ENCODE measurements at places on chromosomes 7 and 10. TPM values are rescaled to one million over a fixed set of nuclear protein-coding genes. Genes with fewer than 3 reads are reported as not detected.

DPYSL4 gene
- 0.94 TPM for total RNA-seq

DNA sequence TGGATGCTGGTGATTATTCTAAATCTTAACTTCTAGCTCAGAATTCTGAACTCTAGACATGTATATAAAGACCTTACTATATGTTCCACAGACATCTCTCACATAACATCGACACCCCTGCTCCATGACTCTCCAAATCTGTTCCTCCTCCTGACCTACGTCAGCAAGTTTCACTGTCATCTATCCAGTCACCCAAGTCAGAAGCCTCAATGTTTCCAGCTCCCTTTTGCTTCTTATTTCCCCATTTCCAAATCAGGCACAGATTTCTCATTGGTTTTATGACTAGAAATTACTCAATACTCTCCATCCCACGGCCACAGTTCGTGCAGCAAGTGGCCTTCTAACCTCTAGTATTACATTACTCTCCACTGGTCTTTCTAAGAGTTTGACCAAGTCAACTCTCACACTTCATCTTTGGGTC, 28.5 kb downstream of the EPC1 start:
- DNase-seq, result peak; percentile 43

GRCh38 chr7:158951725-158952124, 95.4 kb downstream of the DYNC2I1 start:
- no peak for DNase-seq

DNA sequence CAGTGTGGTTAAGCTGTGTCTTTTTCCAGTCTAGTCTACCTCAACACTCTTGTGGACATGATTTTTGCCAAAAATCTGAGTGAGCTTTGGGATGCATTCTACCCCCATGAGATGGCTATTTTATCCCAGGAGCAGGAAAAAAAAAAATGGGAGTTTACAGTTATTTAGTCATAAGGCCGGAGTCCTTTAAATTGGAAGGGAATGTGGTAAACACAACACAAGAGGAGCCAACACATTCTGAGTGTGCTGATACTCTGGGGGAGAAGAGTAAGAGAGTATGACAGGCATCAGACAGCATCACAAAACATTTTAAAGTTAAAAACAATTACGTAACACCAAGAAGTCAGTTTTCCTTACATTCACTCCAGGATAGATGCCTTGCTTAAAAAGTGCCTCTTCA, 46.1 kb downstream of the C1GALT1 start:
- DNase-seq, result no peak

ZNF800 gene
- 12.3 TPM for total RNA-seq

GPR15LG gene
- 6.8 TPM for total RNA-seq

DNA sequence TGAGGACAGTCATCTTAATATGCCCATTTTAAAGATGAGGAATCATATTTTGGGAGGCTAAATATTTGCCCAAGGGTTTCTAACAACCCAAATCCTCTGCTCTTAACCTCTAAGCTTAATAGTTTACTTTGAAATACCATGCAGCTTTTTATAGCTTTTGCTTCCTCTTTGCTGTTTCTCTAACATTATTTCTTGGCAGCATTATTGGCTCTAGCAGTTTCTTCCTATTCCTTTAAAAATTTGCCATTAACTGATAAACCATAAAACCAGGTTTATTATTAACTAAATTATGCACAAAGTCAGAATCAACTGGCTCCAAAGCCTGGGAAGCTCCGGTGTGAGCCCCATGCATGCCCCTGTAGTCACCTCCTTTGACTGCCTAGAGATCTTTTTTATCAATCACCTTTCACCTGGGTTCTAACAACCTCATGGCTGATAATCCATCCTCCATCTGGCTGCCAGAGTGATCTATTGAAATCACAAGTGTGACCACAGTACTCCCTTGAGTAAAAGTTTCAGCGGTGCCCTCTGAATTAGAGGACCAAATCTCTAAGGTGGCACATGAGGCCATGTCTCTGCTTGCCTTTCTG, 62.4 kb downstream of the ITGB8 start:
- peak; percentile 93 for DNase-seq

GRCh38 chr10:103983367-103983911, 16.5 kb downstream of the SLK start:
- DNase-seq, result no peak

DNA sequence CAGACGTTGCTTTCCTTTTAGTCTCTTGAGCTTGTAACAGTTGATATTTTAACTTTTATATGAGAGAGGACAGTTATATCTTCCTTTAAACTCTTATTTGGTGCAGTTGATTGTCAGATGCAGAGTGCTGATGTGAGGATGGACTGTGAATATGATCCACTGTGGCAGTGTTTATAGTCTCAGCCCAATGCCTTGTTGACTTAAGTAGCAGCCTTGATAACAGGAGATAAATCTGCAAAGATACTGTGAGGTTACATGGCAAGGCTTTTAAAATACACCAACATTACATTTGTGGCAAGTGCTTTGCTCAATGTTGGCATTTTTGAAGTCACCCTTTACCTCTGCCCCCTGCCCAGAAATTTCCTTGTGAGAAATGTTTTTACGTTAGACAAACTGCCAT, 206.7 kb downstream of the AUTS2 start:
- no peak for DNase-seq

Data from renal cortical epithelial cell (primary cell).